ENCODE measurements at places on chromosomes 3 and 15.

DNA sequence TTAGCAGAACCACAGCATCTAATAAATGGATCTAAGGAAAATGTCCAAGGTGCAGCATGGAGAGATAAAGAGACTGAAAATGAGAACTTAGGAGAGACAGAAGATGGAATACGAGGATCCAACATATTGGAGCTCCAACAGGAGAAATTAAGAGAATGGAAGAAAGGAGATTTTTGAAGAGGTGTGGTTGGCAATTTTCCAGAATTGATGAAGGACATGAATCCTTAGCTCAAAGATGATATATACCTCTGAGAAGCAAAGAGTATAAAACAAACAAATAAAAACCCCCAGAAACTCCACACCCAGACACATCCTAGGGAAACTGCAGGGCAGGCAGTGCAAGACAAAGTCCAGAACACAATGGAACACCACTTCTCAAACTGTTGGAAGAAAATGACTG is 141.2 kb downstream of the MEGF11 start:
- no peak for DNase-seq

- no peak for DNase-seq
Observed at GRCh38 chr3:126784254-126784653, 80.2 kb downstream of the CHCHD6 start.

- DNase-seq: no peak
Observed at GRCh38 chr3:116097226-116097625, 348.1 kb downstream of the LSAMP start.

- DNase-seq: no peak
Observed at GRCh38 chr15:77096541-77096940, 25.6 kb upstream of the TSPAN3 start.

- no peak for DNase-seq
Observed at GRCh38 chr15:98609144-98609852, 39.0 kb upstream of the IGF1R start.

DNA sequence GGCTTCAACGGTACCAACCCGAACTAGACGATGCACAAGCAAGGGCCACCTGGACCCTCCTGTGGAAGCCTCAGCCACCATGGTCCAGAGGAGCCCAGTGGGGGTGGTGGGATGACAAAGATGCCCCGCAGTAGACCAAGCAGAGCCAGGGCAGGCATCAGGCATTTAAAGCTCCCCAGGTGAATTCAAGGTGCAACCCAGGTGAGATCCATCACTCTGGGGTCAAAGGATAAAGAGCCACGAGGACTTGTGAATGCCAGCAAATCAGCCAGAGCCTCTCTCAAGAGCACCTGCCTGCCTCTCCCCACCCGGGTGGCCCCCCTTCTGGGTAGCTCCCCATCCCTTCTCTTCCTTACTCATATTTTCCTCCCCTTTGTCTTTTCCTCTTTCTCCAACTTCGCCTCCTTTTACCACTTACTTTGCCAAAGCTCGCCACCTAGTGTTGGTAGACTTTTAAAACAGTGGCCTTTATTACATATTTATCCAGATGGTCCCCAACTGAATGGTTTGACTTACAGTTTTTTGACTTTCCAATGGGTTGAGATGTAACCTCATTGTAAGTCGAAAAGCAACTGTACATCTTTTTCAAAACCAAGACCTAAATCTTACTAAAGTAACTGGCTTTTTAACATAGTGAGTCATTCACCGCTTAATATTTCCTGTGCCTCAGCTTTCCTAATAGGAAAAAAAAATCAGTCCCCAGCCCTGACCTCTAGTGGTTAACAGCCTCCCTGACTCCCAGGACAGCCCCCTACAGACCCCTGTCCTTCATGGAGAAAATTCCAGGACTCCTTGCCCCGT is 18.8 kb downstream of the PLA2G4F start:
- DNase-seq: peak; percentile 24

DNA sequence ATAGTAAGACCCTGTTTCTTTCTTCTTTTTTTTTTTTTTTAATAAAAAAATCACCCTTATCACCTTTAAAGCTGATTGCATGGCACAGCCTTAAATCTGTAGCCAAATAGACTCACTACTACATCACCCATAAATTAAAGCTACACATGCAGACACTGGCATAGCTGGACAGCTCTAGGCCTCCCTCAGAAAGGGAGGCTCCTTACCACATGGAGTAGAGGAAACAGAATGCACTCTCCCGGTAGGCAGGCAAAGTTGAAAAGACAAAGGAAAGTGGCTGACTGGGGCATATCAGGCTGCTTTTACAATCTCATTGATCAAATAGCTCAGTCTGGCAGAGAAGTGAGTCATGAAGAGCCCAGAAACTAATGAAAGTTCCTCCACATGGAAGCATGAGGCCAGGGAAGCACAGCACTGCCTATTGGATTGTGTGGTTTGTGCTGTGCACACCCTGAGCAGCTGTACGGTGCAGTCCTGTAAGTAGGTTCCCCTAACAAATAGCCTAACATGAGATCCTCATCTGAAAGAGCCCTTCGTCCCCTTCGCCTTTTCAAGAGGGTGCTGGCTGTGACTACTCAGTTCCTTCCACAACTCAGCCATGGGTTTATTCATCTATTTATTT is 32.7 kb upstream of the FAM98B start:
- DNase-seq: no peak

DNA sequence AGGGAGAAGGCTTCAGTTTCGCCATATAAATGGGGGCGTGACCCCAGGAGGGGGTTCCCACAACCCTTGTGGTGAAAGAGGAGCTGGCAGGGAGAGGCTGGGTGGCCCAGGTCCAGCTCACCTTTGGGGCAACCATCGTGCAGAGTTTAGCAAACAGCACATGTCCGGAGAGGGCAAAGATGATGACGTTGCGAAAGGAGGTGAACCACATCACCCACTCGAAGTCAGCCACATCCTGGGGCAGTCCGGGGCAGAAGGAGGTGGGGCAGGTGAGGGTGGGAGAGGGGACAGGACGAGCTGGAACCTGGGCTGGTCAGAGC is 3.7 kb downstream of the HHATL start:
- DNase-seq: no peak

GRCh38 chr15:59148153-59148833 is 43.3 kb downstream of the CCNB2 start:
- no peak for DNase-seq

- no peak for DNase-seq
Observed at GRCh38 chr3:151384741-151385174, at the start of gene P2RY12. P2RY12 (minus strand) TSS chr3:151384753; CDS start chr3:151338845, 45,908 bp downstream.

- DNase-seq: no peak
Observed at GRCh38 chr3:15952543-15953175, 154.9 kb upstream of the ANKRD28 start.

- DNase-seq: no peak
Observed at GRCh38 chr15:22890296-22890695, 51.8 kb downstream of the NIPA2 start.

DNA sequence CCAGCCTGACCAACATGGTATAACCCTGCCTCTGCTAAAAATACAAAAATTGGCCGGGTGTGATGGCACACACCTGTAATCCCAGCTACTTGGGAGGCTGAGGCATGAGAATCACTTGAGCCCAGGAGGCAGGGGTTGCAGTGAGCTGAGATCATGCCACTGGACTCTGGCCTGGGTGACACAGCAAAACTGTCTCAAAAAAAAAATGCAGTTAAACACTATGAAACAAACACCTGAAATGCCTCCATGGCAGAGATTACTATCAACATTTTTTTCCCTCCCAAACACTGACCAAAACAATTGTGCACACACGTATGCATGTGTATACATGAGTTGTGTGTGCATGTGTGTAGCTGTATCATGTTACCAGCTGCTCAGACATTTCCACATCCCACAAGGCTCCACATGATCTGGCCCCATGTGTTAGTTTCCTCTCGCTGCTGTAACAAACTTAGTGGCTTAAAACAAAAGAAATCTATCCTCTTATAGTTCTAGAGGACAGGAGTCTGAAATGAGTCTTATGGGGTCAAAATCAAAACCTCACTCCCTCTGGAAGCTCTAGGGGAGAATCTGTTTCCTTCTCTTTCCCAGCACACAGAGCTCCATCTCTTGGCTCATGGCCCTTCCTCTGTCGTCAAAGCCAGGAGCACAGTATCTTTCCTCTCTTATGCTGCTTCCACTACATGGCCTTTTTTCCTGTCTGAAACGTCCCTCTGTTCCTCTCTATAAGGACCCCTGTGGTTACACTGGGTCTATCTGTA is 34.5 kb downstream of the SLC41A3 start:
- no peak for DNase-seq

DNA sequence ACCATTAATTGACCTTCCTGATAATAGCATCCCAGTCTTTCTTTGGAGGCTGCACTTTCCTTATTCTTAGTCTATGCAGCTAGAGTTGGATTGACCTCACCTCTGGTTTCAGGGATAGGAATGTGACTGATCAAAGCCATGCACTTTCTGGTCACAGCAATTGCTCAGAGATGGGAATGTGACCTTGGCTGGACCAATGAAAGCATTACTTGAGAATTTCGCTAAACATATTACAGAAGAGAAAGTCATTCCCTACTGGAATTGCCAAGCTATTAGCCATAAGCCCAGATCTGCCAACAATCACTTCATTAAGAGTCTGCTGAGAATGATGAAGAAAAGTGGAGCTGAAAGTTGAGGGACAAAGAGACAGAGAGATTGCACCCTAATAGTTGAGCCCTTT is 32.7 kb downstream of the RTP1 start:
- no peak for DNase-seq

- DNase-seq: peak; percentile 94
Observed at GRCh38 chr3:16090024-16090423, 84.5 kb upstream of the GALNT15 start.

GRCh38 chr3:197545571-197545970 is 10.2 kb downstream of the BDH1 start:
- no peak for DNase-seq

DNA sequence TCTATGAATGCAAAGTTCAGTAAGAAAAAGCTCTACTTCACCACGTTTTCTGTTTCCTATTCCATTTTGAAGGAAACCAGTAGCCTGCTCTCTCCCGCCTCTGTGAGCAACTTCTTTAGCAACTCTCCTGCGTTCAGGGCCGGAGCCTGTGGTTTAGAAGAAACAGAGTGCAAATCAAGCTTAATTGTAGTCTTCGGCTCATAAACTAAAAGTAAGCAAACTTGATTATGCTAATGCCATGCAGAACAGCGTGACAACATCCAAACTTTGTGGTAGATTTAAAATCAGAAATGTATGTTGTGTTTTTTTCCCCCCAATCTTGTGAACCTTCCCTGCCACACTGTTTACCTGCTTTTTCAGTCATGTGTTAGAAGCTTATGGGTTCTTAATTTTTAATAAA is 87.4 kb downstream of the SEMA6D start:
- DNase-seq: no peak

- DNase-seq: no peak
Observed at GRCh38 chr15:71627604-71628003, 182.8 kb upstream of the NR2E3 start.

- peak; percentile 95 for DNase-seq
Observed at GRCh38 chr3:11509173-11510000, 134.3 kb downstream of the VGLL4 start.

DNA sequence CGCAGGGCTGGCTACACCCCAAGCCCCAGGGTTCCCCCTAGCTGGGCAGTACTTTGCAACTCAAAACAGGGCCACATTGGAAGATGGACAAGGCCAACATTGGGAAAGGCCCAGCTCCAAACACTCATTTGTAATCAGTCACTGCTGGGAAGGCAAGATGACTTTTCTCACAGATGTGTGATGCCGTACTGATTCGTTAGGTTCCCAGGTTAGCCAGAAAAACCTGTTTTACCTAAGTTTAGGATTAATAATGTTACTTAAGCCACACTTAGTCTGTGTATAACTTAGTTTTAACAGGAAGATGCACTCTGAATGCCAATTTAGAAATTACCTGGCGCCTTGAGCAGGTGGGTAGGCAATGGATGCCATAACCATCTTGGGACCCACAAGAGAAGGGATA is 71.0 kb downstream of the ITGB5 start:
- no peak for DNase-seq

GRCh38 chr3:138862924-138863775 is 28.4 kb upstream of the PIK3CB start:
- peak; percentile 17 for DNase-seq

DNA sequence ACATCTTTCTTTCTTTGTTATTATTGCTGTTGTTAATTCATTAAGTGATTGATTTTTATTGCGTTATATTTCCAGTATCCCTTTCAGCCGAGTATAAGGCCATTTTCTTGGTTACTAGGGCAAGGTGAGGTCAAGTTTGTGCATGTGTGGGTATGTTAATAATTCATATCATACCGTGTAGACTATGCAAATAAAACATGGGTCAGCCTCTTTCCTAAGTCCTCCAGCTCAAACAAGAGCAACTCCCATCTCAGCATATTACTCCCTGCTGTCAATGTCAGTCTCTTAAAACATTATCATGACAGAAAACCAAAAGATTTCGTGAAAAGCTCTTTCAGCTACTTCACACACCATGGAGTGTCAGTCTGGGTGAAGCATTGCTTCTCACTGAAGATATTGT is 103.9 kb upstream of the ST8SIA2 start:
- DNase-seq: no peak

All from fibroblast of the conjunctiva (primary cell).